ENCODE measurements at places on chromosomes 7 and 10.
A peak's percentile ranks its signal among the peaks of the same experiment; 100 is the strongest.

GRCh38 chr7:6691609-6692106 lies 15.1 kb downstream of the ZNF12 start:
- DNase-seq = peak; percentile 13

DNA sequence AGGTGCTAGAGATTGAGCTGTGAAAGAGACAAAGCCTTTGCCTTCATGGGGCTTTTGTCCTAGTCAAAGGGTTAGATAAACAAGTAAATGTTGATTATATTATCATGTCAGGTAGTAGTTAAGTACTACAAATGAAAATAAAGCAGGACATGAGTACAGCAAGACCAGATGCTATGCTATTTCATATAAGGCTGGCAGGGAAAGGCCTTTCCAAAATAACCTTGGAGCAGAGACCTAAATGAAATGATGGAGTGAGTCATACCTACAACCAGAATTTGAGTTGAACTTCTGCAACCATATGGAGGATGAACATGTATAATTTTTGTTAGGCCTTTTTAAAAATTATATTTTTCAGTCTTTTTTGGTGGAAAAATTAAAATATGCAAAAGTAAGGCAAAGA lies 23.6 kb upstream of the SEMA4G start:
- DNase-seq = no peak

- DNase-seq = no peak
Measured at GRCh38 chr7:101554584-101555268, 74.4 kb downstream of the MYL10 start.

GRCh38 chr7:132399367-132399766 lies 176.9 kb downstream of the PLXNA4 start:
- DNase-seq = no peak

DNA sequence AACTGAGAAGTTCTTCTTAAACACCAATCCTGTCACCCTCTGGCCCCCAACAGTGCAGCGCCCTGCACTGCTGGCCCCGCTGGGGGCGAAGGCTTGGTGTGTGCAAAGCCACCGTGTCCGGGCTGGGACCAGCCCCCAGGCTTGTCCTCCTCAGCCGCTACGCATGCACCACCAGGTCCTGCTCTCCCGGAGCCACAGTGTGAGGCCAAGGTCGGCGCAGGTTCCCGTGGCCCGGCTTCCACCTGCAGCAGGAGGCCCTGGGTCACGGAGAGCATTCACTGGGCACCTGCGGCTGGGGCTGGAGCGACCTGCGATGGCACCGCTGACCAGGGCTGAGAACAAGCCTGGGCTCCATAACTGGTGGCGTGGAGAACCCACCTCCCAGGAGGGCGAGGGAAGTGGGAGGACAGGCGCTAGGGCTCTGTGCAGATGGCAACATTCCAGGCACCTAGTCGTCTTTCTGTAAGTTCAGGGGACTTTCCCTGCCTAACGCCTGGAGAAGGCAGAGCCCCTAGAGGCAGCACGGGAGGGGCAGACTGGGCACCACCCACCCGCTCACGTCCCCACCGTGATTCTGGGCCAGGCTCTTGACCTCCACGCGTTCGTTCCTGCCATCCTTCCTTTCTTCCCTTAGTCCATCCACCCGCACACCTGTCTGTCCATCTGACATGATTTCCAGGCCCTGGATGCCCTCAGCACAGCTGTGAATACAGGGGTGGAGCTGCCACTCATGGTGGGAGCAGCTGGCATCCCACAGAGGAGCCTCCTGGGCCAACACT lies 271.6 kb downstream of the ELFN1 start:
- no peak for DNase-seq

Measured in astrocyte of the hippocampus (primary cell).